ENCODE measurements at places on chromosomes 1 and 21.

DNA sequence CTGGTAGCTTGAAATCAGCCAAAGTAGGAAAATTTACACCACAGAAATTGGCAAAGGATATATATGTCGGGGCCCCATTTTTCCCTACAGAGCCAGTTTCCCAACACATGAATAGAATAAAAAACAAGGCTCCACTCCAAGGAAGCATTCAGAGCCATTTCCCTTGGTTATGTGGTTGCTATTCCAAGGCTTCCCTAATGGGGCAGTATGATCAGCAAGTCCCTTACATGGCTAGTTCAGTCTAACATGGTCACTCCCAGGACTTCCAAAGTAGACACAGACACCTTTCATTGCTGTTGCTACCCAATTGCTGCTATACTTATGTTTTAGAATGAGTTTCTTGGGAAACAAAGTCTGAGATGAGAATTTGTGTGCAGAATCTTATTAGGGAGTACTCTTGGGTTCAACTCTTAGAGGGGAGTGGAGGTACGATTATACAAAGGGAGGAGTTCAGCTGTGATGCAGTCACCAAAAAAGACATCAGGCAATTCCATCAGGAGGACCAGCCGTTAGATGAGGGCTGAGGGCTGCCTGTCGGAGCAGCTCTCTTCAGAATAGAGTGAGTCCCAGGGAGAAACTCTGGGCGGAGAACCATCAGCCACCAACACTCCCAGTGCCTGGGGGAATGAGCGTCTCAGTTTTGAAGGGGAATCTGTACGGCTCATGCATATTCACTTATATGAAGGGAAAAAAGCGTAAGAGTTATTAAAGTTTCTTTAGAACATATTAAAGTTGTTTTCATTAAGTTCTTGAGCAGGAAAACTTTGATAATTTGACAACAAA is 92.9 kb downstream of the C21orf91 start:
- peak; percentile 27 for DNase-seq

DNA sequence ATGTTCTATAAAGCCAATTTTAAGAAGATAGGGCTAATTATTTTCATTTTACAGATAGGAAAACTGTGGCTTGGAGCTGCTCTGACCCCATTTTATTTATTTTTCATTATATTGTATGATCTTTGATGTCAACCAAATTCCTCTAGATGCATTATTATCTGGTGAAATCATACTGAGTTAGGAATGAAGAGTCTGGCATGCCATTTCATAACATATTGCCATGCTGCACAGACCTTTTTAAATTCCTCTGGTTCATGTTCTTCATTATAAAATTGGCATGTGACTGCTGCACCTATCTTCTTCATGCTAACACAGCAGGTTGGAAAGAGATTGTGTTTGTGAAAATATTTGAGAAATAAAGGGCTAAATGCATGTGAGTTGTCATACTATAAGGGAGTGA is 12.7 kb downstream of the PRRX1 start:
- no peak for DNase-seq

DNA sequence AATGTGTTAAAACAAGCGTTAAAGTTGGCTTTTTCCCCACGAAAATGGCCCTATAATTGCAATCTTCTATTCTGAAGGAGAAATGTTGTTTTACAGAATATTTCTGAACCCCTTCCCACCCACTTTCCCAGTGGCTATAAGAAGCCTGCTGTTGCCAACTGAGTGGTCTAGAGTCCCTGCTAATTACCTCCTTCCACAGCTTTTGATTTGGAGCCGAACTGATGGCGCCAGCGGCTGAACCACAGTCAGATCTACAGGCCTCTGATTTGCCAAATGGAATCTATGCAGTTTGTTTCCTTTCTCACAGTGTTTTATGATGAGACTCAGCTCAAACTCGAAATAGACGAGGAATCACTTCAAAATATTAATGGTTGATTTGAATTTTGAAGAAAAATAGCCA is 76.0 kb upstream of the C1orf105 start:
- no peak for DNase-seq

DNA sequence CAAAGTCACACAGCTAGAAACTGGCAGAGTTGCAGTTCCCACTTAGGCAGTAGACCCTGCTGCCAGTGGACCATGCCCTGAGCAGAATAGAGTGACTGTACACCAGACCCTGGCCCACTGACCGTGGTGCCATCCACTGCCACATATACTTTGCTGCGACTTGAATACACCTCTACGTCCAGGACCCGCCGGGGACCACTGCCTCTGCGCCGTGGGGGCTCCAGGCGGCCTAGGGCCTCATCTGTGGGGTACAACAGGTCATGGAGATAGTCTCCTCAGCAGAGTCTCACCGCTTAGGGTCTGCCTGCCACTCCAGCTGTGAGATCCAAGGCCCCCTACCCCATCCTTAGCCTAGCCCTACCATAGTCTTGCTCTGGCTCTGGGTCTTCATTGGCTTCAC is 1.6 kb downstream of the POMGNT1 start:
- no peak for DNase-seq

- DNase-seq: no peak
Observed at GRCh38 chr1:22413799-22414198, 37.9 kb upstream of the ZBTB40 start.

- DNase-seq: no peak
Observed at GRCh38 chr1:151311589-151312331, 15.5 kb downstream of the PI4KB start.

GRCh38 chr1:115073298-115074087 is 15.8 kb downstream of the TSPAN2 start:
- no peak for DNase-seq
